ENCODE measurements at places on chromosomes 7 and 10. TPM values are rescaled to one million over a fixed set of nuclear protein-coding genes. Genes with fewer than 3 reads are reported as not detected.

The ENTPD1 gene
- total RNA-seq: not detected

The DRGX gene
- 65.2 TPM for total RNA-seq

The GIMAP6 gene
- total RNA-seq: not detected

The AGAP3 gene
- total RNA-seq: 406 TPM

The SYCE1 gene
- total RNA-seq: 0.78 TPM

The RHOBTB1 gene
- 14.4 TPM for total RNA-seq

The LRMDA gene
- 2.1 TPM for total RNA-seq

The CALML5 gene
- not detected for total RNA-seq

The ANKMY2 gene
- total RNA-seq: 9.4 TPM

The ITIH2 gene
- total RNA-seq: not detected

The GIMAP2 gene
- not detected for total RNA-seq

The GLCCI1 gene
- 30.7 TPM for total RNA-seq

The SFTPA1 gene
- total RNA-seq: not detected

The TLL2 gene
- 0.17 TPM for total RNA-seq

The MBL2 gene
- not detected for total RNA-seq

Data from glutamatergic neuron (in vitro differentiated cells).